ENCODE measurements at places on chromosomes 1 and 21.

- DNase-seq = no peak
Measured at GRCh38 chr1:67041841-67042503, 12.0 kb downstream of the SLC35D1 start.

DNA sequence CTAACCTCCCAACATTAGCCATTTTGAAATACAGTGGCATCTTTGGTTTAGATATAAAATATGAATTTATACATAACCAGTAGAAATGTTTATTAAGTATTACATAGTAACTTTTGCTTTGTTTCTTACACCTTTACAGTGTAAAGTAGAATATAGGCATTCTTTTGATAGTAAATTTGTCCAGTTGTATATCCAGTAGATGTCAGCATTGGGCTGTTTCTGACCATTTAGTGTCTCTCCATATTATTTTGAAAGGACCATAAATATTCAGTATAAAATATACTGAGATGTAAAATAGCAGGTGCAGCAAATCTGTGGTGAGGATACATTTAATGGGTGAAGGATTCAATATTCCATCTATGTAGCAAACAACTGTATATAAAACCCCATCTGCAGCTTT is 115.8 kb upstream of the ZRANB2 start:
- no peak for DNase-seq

DNA sequence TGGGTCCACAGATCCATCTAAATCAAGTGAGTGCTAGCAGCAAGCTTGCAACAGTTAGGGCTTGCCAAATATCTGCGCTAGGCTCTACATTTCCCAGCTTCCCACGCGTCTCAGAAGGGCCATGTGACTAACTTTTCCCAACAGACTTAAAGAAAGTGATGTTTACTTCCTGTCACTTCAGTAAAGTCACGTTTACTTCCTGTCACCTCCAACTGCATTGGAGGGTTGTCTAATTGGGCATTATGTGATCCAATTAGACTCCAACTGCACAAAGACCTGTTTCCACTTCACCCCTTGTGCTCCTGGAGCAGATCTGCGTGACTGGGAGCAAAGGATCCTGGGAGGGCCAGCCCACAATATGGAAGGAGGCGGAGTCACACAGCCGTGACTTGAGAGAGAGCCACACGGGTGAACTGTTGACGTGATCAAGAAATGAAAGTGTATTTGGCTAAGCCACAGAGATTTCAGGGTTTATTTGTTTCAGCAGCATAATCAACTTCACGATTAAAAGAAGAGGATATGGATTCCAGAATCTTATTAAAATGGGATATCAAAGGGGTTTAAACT is 77.7 kb downstream of the CYYR1 start:
- DNase-seq = no peak

- DNase-seq = no peak
Measured at GRCh38 chr1:60797351-60797750, 285.0 kb upstream of the NFIA start.

DNA sequence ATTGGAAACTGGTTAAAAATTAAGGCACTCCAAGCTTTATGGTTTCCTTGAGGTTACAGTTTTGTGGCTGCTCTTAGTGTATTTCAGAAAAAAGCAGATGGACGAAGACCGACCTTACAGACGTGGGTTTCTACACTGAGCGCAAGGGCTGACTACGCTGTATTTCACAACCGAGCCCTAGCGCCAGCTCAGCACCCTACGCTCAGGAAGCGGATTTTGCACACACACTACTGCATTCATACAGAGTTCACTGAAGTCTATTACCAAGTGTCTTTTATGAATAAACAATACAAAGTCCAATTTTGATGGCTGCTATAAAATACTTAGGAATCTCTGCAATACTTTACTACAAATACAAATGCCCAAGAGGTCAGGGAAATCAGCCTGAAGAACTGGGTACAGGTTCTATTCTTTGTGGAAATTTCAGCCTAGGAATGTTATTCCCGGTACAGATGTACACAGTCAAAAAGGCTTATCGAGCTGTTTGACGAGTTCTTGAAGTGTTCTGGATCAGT is 23.8 kb downstream of the PTTG1IP start:
- no peak for DNase-seq

DNA sequence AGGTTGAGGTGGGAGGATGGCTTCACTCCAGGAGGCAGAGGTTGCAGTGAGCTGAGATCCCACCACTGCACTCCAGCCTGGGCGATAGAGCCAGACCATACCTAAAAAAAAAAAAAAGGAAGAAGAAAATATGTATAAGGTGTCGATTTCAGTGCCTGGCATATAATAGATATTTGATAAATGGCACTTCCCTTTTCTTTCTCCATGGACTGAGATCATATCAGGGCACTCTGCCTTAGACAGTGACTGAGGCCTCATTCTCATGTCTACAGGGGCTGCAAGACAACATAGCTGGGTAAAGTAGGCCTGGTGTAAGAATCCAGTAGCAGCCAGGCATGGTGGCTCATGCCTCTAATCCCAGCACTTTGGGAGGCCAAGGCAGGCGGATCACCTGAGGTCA is 21.2 kb downstream of the PCAT6 start:
- no peak for DNase-seq

GRCh38 chr1:168742994-168743650 is 14.1 kb upstream of the DPT start:
- DNase-seq = no peak

- DNase-seq = no peak
Measured at GRCh38 chr1:39625462-39626273, 13.8 kb downstream of the HEYL start.

DNA sequence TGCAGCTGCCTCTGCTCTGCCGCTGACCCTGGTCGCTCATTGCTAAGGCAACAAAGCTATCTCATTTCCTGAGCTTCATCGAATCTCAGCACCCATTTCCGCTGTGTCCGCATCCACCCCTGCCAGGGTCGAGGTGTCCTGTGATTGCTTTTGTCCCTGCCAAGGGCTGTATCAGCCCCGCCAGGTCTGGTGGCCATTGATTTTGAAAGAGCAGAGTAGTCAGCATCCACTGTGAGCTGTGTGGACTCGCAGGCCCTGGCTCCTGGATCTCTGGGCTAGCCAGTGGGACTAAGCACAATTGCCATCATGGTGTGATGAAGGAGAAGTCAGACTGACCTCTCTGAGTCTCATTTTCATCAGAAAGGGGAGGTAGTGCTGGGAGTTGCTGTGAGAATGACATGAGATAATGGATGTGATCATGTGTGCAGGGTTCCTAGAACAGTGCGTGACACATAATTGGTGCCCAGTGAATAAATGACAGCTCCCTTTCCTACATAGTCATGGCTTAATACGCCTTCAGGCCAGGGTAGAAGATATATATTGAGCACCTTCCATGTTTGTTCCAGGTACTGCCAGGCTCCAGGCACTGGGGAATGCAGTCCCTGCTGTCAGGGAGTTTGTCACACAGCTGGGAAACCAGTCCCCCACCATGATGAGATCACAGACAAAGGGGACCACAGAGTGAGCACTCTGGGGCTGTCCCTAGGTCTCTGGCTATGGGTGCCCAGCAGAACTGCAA is 32.1 kb downstream of the NAV1 start:
- no peak for DNase-seq

DNA sequence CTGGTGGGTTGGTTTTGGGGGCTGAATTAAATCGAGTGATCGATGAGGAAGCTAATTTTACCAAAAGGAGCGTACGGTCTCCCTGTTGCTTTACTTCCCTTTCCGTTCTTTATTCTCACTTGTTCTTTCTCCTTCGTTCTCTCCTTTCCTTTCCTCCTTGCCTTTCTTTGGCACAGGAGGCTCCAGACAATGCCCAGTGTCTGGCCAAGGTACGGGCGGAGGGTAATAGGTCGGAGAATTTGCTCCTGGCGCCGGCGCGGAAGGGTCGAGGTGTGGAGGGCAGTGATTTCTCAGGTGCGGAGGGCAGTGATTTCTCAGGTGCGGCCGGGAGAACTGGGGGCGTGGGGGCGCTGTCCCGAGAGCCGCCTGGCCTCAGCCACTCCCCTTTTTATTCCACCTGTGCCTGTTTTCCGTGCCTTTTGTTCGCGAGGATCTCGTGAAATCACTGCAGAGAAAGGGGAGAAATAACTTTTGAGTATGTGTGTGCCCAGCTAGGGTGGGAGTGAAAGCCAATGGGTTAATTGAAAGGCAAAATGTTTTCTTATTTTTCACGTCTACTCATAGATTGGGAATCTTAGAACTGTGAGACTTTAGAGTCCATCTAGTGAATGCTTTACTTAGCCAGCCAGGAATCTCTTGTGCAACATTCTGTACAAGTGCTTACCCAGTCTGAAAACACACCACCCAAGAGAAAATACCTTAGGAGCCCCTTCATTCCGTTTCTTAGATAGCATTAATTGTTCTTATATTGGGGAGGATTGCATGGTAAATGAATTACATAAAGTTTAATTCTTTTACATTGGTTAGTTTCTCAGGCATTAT is 1.3 kb downstream of the FNBP1L start:
- no peak for DNase-seq

- DNase-seq = no peak
Measured at GRCh38 chr1:79929356-79929755, 922.8 kb upstream of the ADGRL4 start.

DNA sequence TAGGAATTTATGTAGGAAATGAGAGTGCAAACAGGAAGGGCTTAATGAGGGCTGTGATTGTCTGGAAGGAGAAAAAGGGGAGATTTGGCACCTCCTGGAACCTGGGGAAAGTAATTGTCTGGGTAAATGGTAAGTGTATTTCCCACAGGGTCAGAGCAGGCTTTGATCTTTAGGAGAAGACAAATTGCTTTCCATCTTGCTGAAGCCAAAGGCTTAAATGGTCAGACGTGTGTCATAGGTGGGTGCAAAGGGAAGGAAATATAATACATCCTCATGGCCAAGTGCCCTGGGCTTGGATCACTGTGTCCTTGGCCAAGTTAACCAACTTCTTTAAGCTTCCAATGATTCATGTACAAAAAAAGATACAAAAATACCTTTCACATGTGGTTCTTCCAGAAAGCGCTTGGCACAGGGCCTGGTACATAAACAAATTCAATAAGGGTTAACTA is 1.3 kb upstream of the DUSP23 start:
- DNase-seq = no peak

All from stimulated activated CD8-positive, alpha-beta memory T cell treated with anti-CD3 and anti-CD28 coated beads, Interleukin-7, amount 100 ng/mL, for 4 hours (primary cell).